Activated T-cell treated with anti-CD3 and anti-CD28 coated beads for 48 hours (primary cell): ENCODE measurements at places on chromosomes 4 and X.

DNA sequence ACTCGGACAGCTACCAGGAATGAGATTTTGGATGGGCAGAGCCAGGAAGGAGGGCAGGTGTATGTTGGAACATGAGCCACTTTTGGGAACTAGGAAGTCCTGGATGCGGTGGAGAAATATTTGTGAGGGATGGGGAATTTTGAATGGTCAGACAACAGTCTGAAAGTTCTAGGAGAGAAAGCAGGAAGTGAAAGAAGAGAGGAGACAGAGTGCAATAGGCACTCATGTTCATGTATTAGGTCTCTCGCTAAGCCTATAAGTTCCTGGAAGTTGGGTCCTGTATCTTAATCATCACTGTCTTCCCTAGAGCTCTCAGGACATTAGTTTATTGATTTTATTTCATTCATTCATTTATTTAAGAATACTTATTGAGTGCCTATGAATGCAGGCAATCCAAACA is 65.7 kb upstream of the CITED1 start:
- DNase-seq: no peak

- no peak for DNase-seq
These were observed 9.1 kb downstream of the BMPR1B start for GRCh38 chr4:94766856-94767255.

DNA sequence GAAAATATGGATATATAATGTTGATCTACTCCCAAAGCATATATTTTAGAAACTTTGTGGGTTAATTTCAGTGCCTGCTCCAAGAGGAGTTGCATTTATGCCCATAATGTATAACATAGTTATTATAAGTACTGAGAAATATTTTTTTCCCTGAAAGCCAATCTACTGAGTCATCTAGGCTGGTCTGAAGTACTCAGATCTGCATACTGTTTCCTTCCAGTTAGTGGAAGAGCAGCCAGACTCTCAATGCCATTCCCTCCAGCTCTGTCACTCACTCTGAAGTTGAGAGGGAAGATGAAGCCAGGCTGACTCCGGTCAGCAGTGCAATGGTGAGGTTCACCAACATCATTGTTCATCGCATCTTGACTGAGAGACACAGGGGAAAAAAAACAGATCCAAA is 505.1 kb downstream of the PPARGC1A start:
- DNase-seq: no peak

- no peak for DNase-seq
These were observed 180.7 kb upstream of the MXRA5 start for GRCh38 chrX:3527166-3527565.

DNA sequence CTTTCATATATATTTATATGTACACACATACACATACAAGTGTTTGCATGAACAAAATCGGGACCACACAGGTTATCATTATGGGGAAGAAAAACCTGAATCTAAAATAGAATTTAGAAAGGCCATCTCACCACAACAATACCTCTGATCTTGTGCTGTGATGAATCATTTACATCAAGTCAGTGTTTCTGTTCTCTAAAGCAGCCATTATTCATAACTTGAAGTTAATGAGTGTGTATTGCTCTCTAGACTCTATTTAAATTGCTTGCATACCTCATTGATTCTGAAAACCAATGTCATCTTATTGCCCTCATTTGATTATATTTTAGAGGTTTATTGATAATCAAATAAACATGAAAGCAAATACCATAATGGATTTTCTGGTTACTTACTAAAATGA is 71.6 kb downstream of the FAM114A1 start:
- no peak for DNase-seq

- no peak for DNase-seq
These were observed 1.0 kb downstream of the GPR50 start for GRCh38 chrX:151177141-151178027.

GRCh38 chr4:76624931-76625715 is 190.1 kb downstream of the SHROOM3 start:
- DNase-seq: no peak

- DNase-seq: no peak
These were observed 63.2 kb downstream of the CD40LG start for GRCh38 chrX:136711147-136711546.

DNA sequence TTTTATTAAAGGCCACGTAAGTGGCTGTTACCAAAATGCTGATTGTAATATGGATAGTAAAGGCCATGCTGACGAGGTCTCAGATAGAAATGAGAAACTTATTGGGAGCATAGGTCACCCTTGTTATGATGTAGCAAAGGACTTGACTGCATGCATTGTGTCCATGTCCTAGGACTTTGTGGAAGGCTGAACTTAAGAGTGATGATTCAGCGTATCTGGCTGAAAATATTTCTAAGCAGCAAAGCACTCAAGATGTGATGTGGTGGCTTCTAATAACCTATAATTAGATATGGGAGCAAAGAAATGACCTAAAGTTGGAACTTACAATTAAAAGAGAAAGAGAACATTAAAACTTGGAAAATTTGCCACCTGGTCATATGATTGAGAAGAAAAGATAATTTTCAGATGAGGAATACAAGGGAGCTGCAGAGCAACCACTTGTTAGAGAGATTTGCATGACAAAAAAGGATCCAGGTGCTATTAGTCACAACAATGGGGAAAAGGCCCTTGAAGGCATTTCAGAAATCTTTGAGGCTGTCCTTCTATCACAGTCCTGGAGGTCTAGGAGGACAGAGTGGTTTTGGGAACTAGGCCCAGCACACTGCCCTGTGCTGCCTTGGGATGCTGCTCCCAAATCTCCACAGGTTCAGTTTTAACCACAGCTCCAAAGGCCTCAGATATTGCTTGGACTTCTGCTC is 793.7 kb upstream of the LCORL start:
- no peak for DNase-seq

DNA sequence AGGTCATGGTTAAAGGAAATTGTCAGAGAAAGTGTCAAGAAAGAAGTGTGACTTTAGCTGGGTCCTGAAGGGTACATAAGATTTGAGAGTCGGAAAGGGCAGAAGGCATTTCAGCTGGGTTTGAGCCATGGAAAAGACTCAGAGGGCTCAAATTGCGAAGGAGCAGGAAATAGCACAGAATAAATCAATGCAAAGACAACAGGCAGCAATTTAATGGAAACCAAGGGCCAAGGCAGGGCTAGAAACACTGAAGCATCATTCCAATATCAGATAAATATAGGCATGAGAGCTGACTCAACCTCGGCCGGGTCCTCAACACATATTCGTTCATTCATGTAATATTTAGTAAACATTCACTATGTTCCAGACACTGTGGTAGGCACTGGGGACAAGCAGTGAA is 3.6 kb upstream of the FMR1 start:
- DNase-seq: no peak

DNA sequence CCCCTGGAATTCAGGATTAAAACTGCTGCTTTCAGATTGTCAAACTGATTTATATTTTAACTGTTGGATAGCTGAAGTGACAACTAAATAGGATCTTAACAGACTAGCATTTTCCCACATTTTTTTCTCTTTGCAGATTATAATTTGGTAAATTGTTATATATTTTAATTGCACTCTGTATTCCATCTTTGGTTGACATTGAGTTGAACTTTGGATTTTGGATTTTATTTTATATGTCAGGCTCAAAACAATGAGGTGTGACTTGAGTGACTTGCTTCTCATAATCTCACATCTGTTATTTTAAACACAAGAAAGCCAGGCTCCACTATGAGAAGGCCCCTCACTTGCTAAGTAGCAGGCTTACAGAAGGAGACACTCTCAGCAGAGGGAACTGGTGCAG is 38.1 kb downstream of the NAA11 start:
- DNase-seq: no peak

- no peak for DNase-seq
These were observed 26.7 kb downstream of the OTC start for GRCh38 chrX:38379088-38379487.

DNA sequence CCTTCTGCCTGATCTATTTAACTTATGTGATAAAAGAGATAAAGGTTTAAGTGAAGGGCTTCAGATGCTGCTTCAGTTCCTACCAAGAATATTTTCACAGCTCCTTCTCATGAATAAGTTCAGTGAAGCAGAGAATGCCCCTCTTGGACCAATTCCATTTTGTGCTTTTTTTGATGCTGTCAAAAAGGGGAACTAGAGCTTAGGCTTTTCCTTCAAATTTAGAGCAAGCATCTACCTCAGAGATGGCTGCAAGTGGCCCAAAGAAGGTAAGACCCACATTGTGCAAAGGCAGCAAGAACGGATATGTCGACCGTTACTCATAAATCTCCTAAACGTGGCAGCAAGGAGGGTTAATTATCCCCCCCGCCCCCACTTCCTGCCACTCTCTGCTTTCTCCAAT is 4.5 kb downstream of the CHRDL1 start:
- no peak for DNase-seq

DNA sequence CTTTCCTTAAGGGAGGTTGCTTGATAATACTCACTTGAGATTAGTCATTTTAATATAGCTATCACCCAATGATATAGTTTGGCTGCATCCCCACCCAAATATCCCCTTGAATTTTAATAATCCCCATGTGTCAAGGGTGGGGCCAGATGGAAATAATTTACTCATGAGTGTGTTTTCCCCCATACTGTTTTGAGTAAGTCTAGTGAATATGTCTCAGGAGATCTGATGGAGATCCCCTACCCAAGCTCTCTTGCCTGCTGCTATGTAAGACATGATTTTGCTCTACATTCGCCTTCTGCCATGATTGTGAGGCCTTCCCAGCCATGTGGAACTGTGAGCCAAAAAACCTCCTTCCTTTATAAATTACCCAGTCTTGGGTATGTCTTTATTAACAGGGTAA is 539.7 kb upstream of the GRID2 start:
- no peak for DNase-seq

- no peak for DNase-seq
These were observed 60.6 kb downstream of the PHOX2B start for GRCh38 chr4:41687971-41688370.

- no peak for DNase-seq
These were observed 29.0 kb downstream of the VCX3A start for GRCh38 chrX:6505960-6506359.

GRCh38 chr4:26162101-26162500 is 158.7 kb upstream of the RBPJ start:
- DNase-seq: no peak

DNA sequence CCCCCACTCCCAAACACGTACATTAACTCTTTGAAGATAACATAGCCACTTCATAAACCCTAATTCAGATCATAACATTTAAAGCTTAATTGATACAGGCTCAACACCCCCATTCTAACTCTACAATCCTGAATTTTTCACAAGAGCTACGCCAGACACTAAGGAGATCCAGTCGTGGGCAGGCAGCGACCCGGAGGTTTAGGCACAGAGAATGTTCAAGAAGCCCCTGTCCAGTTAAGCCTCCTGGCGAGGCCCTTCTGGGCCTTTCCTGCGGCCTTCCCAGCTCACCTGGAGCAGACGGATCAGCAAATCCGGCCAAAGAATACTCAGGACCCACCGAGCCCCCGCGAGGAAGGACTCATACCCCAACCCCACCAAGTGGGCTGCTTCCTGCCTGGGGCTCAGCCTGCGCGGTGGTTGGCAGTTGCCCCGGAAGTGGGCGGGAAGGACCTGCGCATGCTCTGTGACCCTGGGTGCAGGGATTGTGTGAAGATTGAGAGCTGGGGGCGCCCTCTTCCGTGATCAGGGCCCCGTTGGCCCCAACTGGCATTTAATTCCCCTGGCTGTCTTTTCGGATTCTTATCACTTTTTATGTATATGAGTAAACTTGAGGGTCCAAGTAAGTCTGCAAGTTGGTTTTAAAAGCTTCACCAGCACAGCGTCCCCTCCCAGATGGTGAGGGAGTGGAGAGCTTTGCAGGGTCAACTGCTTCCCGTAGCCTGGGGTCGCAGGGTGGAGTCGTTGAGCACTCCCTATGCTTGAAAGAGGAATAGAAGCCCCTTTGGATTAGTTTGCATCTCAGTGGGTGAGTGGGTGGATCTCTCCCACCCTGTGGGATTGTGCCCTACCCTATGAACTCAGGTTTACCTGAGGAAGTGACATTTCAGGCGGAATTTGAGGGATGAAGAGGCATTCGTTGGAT is at the start of gene TRIM61:
Gene TRIM61 (minus strand): TSS at position 415 of the 922 bp plus-strand sequence. CDS start 7,655 bp downstream, outside the sequence.
- DNase-seq: peak; percentile 44

DNA sequence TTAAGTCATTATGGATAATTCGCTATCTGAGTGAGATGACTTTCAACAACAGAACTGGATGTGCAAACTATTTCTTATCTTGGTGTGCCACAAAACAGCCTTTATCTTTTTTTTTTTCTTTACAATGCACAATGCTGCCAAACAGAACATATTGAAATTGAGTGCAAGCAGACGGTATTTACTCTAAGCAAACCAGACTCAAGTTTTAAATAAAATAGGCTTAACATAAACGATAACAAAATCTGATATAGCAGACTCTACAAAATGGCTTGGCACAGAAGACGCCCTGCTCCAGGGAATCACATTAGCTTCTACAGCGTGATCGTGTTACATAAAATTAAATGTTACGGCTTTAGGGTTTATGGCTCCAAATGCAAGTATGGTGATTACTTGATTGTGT is 9.6 kb upstream of the STK32B start:
- no peak for DNase-seq

DNA sequence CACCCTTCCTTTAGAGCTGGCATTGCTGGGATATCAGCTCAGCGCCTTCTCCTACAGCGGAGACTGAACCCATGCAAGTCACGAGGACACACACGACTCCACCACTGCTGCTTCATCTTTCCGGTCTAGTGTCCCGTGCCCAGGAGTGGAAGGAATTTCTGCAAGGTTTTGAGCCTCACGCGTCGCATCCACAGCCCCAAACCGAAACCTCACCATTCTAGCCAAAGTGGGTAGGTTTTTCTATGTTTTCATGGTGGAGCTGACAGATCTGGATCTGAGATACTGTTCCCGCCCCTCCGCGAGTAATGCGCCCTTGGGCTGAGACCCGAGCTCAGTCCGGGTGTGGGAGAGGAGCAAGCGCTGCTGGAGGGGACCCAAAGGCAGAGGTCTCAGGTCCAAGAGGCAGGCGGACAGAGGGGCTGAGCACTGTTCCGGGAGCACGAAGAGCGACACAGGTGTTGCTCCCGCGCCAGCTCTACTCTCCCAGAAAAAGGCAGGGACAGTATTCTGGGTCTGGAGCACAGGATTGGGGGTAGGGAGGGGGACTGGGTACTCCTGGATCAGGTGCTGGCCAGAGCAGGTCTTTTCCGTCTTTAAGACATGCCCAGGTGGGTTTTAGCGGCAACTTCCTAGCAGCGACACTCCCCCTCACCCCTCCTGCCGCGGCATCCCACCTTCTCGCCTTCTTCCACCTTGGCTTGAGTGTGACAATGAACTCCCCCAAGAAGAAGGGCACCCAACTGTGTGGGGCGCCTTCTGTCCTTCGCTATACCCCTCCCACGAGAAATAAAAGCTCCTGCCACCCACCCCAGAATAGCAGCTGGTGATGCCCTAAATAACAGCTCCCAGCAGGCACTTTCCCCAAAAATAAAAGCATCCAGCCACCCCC is 1.8 kb downstream of the EPHA5 start:
- no peak for DNase-seq

- no peak for DNase-seq
These were observed 46.7 kb downstream of the FGF16 start for GRCh38 chrX:77493677-77494553.

GRCh38 chr4:40940756-40941155 is 191.0 kb downstream of the NSUN7 start:
- DNase-seq: no peak
